ENCODE measurements at places on chromosomes 11 and 22.
A peak's percentile ranks its signal among the peaks of the same experiment; 100 is the strongest.

DNA sequence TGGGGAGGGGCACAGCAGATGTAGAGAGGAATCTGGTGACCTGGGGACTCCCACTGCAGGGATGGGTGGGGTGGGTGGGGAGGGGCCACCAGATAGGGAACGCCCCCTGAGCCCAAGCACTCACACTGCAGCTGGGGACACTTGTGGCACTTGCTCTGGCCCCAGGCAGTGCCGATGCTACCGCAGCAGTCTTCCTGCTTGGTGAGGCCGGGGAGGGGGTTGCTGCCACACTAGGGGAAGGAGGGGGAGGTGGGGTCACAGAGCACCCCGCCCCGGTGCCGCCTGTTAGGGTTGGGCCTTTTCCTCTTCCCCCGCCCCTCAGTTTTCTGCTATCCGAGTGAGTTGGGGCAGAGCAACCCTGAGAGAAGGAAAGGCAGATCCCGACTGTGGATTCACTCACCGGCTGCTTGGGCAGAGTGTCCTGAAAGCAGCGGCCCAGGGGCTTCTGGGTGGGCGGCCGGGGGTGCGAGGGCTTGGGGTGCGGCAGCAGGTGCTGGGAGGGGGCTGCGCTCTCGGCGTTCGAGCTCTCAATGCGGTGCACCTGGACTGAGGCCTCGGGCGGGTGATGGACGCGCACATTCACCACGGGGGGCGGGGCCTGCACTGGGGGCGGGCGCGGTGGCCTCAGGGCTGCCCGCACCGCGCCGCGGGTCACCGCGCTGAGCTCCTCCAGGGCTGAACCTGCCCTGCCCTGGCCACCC lies 4.7 kb downstream of the LTBP3 start:
- no peak for DNase-seq

GRCh38 chr11:117528097-117528721 lies 200.6 kb downstream of the CEP164 start:
- no peak for DNase-seq

DNA sequence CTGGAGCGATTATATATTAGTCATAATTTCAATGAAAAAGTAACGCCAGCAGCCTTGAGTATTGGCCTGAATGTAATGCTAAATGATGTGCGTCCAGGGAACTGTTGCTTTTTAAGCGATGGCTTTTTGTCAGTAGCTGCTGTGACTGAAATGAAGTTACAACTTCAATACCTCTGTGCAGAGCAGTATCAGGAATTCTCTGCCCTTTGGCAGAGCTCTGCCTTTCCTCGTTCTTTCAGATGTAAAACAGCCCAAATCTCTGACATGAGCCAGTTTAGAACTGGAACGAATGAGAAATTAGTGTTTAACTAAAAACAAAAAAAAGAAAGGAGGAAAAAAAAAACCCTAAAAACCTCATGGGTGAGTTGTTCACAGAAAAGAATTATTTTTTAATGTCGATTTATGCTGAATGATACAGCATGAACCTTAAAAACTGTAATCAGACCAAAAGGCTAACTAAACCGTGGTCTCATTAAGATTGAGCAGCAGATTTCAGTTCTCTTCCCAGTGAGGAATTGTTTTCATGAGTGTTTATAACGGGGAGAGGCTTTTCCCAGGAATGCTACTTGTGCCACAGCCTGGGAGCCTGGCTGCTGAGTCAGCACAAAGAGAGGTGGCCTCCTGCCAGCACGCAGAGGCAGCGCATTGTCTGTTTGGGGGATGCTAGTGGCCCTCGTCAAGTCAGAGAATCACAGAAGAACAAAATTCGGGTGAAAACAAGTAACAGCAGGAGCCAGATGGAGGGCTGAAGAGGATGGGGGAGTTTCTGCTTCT lies 146.2 kb upstream of the RASSF10 start:
- DNase-seq: peak; percentile 91

- DNase-seq: peak; percentile 94
Observed at GRCh38 chr22:41028841-41029240, 63.6 kb upstream of the EP300 start.

DNA sequence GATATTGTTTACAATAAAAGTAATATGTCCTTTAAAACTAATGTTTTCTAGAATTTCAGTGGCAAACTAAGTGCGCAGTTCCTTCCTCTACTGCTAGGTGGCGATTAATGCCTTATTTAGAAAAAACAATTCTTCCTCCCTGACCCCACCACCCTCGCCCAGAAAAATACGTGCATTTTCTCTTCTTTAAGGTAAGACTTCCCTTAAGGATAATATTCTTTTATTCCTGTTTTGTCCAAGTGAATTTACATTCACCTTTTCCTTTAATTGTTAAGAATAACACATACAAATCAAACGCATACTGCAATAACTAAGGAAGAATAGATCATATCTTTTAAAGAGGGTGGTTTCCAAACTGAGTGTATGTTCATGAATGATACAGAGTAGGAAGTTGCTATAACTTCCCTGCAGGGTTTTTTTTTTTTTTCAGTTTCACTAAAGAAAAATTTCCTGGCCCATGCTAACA lies 17.0 kb upstream of the PSMA1 start:
- DNase-seq: peak; percentile 32

DNA sequence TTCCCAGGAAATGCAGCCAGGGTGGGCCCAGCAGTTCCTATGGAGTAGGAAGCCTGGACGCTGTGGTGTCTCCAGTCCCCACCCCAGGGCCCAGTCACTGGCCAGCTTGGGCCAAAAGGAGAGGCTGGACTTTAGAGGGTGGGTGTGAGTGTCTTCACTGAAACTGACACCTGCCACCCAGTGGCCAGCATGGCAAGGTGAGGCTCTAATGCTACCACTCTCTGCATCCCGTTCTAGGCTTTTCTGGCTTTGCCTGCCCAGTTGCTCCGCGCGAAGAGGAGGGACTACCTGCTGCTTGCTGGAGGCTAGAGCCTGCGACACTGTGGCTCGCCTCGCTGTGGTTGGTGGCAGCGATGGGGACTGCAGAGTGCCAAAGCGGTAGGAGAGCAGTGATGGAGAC lies 35.4 kb downstream of the C22orf42 start:
- DNase-seq: no peak

- no peak for DNase-seq
Observed at GRCh38 chr22:17366830-17367229, 2.4 kb upstream of the CECR2 start.

GRCh38 chr22:49532869-49533802 lies 294.5 kb downstream of the BRD1 start:
- DNase-seq: no peak

GRCh38 chr11:13944911-13945425 lies 17.6 kb upstream of the SPON1 start:
- DNase-seq: peak; percentile 25

DNA sequence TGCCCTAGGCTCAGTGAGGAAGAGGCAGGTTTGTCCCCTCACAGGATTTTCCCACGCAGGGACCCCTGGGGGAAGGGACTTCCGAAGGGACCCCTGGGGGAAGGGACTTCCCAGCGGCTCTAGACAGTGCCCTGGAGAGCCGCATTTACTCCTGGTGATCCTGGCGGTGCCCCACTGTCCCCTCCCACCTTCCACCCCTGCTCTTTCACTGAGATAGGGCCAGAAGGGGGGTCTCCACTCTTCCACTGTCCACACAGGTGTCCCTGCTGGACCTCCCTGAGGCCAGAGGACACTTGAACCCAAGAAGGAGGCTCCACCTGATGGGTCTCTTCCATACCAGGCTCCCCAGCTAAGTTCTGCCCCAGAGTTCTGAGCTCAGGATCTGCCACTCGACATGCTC lies 1333.9 kb downstream of the BRD1 start:
- DNase-seq: no peak

- DNase-seq: no peak
Observed at GRCh38 chr11:134579724-134580609, 167.9 kb upstream of the B3GAT1 start.

- peak; percentile 60 for DNase-seq
Observed at GRCh38 chr11:129375751-129376657, at the start of gene BARX2. TSS of gene BARX2 (plus strand) at chr11:129375848. CDS start at chr11:129376036, 188 bp downstream.

DNA sequence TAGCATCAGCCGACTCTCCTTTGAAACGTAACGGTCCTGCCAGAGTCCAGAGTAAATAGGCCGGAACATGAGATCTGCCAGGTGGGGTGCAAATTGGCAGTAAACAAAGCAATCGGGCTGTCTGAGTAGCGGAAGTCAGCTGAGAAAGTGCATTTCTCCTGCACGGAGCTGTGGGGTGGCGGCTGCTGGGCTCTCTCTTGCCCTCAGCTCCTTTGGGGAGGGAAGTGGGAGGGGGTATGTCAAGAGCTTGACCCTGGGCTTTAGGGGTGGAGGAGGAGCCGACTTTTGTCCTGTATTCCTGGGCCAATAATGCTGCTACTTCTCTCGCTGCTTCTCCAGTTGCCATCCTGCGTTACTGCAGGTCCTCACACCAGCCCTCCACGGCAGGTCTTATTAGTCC lies 11.6 kb downstream of the GRIK4 start:
- DNase-seq: no peak

DNA sequence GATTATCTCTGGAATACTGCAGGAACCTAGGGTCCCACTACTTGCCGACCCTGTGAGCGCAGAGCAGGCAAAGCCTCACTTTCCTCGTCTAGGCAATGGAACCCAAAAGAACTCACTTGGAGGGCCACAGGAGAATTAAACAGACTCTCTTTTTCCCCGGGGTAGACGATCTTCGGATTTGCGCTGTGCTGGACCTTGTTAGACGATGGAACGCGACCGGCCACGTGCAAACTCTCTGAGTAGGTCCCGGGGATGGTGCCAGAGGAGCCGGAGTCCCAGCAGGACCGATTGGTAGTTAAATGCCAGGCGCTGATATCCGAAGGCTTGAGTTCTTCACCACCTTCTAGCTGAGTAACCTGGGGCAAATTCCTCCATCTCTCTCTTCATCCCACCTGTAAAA lies 1.0 kb upstream of the SLC1A2 start:
- DNase-seq: no peak

GRCh38 chr22:49959782-49960158 lies 802 bp upstream of the PIM3 start:
- DNase-seq: peak; percentile 31

GRCh38 chr11:34225091-34225490 lies 119.7 kb downstream of the NAT10 start:
- DNase-seq: no peak

GRCh38 chr11:133823211-133823610 lies 22.1 kb downstream of the SPATA19 start:
- no peak for DNase-seq

- DNase-seq: no peak
Observed at GRCh38 chr11:58784995-58785394, 53.3 kb upstream of the GLYAT start.

DNA sequence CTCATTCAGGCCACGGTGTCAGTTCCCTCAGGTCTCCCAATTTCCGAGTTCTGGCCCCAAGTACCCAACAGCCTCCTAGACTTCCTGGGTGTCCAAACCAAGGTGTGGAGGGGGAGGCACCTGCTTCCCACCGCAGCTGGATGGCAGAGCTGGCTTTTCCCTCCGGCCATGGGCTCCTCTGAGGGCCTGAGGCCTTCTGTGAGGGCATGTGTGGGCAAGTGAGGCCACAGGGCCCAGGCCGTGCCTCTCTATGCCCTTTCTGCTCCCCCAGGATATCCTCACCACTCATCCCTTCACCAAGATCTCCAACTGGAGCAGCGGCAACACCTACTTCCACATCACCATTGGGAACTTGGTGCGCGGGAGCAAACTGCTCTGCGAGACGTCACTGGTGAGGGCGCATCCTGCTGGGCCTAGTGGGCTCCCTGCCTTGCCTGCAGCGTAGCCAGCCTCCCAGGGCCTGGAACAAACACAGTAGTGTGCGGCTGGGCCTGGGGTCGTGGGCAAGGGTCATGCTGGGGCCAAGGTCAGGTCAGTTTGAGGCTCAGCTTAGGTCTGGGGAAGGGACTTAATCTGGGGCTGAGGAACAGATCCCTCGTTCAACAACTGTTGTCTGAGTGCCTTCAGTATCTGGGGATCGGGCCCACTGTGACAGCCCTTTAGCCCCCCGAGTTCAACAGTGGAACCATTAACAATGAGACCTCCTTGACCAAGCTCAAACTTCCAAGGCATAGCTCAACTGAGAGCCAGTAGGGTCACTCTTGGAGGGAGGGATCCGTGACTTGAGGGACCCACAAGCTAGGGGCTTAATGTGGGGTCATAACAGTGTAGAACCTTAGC lies 85.8 kb downstream of the MYO7A start:
- no peak for DNase-seq

- peak; percentile 59 for DNase-seq
Observed at GRCh38 chr11:27116684-27117083, 76.1 kb downstream of the BBOX1 start.

DNA sequence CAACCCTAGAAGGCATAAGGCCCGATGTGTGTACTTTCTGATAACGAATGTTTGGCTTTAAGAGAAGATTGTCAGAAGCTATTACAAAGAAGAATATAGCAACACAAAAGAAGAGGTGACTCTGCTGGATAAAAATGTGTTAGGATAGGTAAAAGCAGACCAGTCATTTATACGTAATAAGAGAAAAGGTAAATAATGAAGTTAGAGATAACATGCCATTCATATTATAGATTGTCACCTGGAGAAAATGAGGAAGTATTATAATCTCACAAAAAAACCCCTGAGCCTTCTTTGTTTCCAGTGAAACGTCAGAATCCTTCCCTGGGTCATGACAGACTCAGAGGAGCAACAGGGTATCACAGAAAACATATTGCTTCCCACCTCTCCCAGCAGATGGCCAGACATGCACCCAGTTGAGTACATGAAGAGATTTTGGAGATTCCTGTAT lies 36.1 kb downstream of the PPFIA1 start:
- DNase-seq: no peak

DNA sequence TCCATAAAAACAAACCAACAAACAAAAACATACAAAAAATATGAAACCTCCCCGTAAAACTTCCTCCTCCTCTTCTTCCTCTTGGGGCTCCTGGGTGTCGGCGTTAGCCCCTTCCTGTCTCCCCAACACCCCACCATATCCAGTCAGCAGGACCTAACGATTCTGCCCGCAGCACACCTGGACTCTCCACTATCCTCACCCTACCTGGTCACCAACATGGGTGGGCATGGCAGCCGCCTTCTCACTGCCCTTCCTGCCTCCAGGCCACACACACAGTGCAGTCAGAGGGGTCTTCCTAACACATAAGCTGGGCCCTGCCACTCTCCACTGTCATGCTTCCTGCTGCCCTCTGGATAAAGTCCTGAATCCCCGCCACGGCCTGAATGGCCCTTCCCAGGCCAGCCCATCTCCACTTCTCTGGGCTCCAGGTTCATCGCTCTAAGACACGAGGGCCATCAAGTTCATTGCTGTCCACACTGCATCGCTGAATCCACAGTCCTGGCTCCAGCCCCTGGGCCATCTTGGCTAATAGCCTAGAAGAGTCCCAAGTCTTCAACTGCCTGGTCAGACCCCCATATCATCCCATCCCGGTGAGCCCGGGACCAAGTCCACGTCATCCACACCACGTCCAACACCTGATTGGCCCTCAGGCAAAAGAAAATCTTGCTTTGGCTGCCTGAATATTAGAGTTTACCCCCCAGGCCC lies 76.2 kb downstream of the IGLL1 start:
- no peak for DNase-seq

DNA sequence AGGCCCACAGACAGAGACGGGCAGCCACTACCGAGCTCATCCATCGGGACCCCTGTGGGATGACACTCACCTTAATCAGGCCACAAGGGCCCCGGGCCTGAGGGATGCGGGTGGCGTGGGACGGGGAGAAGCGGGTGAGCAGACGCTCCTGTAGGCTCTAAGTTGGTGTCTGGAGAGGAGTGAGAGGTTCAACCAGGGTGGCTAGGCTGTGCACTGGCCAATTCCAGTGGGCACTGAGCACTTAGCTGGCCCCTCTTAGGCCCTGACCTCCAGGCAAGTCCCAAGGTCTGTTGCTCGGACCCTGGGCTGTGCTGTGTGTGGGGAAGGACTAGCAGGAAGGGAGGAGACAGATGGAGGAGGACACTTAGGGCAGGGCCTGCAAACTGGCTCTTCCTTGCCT lies 139.3 kb downstream of the ST3GAL4 start:
- DNase-seq: no peak

All from EH (cell line).